Activated CD4-positive, alpha-beta T cell treated with anti-CD3 and anti-CD28 coated beads, Interleukin-2, amount 10 ng/mL, durations not matched to agents 24 days and 14 days (primary cell): ENCODE measurements at places on chromosomes 7 and 10. TPM values are rescaled to one million over a fixed set of nuclear protein-coding genes. Genes with fewer than 3 reads are reported as not detected.

HDAC9 gene
- total RNA-seq: 2.9 and 3.0 TPM in 2 replicates

TUBB8 gene
- total RNA-seq: not detected in 2 replicates

- H3K27ac ChIP-seq: no peak overlapping the region
- H3K4me1 ChIP-seq: no peaks in the 10 kb centered on the region
- peaks cover 37% of the 10 kb centered on the region for H3K27me3 ChIP-seq
- no peak overlapping the region for H3K4me3 ChIP-seq
- no peaks in the 10 kb centered on the region for H3K36me3 ChIP-seq
- DNase-seq: no peak
These were observed 11.2 kb downstream of the CTBP2 start for GRCh38 chr10:125149036-125149679.

GRCh38 chr10:5649746-5650145 is 16.6 kb downstream of the ASB13 start:
- peaks cover 19% of the 10 kb centered on the region for H3K36me3 ChIP-seq
- H3K4me1 ChIP-seq: peaks cover 3% of the 10 kb centered on the region
- no peak overlapping the region for H3K4me3 ChIP-seq
- DNase-seq: no peak
- H3K27ac ChIP-seq: peak overlapping the region; percentile 48

- H3K4me3 ChIP-seq: no peak overlapping the region
- no peak overlapping the region for H3K27ac ChIP-seq
- H3K4me1 ChIP-seq: peaks cover 2% of the 10 kb centered on the region
- H3K27me3 ChIP-seq: peaks cover 9% of the 10 kb centered on the region
These were observed 61.8 kb downstream of the PTPRE start for GRCh38 chr10:127968659-127969058.

- no peak overlapping the region for H3K4me3 ChIP-seq
- no peaks in the 10 kb centered on the region for H3K4me1 ChIP-seq
- H3K27me3 ChIP-seq: peaks cover 3% of the 10 kb centered on the region
These were observed 94.6 kb upstream of the FAM180A start for GRCh38 chr7:135843214-135843613.

IPMK gene
- total RNA-seq: 8.1 and 9.0 TPM in 2 replicates

- peaks cover 11% of the 10 kb centered on the region for H3K27me3 ChIP-seq
- H3K4me3 ChIP-seq: no peak overlapping the region
- no peaks in the 10 kb centered on the region for H3K36me3 ChIP-seq
- H3K27ac ChIP-seq: no peak overlapping the region
- DNase-seq: no peak
These were observed 52.1 kb downstream of the WIPF3 start for GRCh38 chr7:29858191-29858951.

KCNK18 gene
- not detected in 2 replicates for total RNA-seq

GRCh38 chr7:29282819-29283414 is 88.3 kb downstream of the CHN2 start:
- H3K36me3 ChIP-seq: no peaks in the 10 kb centered on the region
- H3K4me1 ChIP-seq: peaks cover 14% of the 10 kb centered on the region
- no peak for DNase-seq
- H3K27me3 ChIP-seq: peaks cover 42% of the 10 kb centered on the region
- H3K27ac ChIP-seq: no peak overlapping the region

DNA sequence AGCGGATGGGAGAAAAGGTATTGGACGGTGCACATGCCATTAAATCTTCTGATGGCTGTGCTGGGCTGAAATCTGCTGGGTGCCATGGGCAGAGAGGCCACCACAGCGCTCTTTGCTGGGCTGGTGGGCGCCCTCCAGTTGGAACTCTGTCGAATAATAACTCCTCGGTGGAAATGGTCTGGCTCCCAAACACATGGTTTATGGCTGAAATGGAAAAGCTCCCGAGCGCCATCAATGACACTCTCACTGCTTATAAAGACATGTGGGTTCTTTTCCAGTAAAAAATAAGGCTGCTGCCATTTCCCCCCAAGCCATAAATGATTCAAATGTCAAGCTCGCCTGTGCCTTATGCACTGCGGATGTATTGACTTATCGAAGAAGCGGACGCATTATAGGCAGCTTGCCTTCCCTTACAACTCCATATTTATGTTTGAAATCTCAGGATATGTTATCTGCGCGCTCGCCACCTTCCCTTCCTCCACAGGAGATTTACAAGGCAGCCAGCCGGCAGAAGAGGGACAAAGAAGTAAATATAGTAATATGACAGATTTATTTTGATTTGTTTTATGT is 239.0 kb upstream of the MKI67 start:
- no peak overlapping the region for H3K27ac ChIP-seq
- H3K36me3 ChIP-seq: no peaks in the 10 kb centered on the region
- H3K4me1 ChIP-seq: no peaks in the 10 kb centered on the region
- H3K27me3 ChIP-seq: peaks cover 3% of the 10 kb centered on the region

- no peaks in the 10 kb centered on the region for H3K36me3 ChIP-seq
- DNase-seq: no peak
- no peak overlapping the region for H3K4me3 ChIP-seq
These were observed 139.6 kb downstream of the SKAP2 start for GRCh38 chr7:26724795-26725194.

DNA sequence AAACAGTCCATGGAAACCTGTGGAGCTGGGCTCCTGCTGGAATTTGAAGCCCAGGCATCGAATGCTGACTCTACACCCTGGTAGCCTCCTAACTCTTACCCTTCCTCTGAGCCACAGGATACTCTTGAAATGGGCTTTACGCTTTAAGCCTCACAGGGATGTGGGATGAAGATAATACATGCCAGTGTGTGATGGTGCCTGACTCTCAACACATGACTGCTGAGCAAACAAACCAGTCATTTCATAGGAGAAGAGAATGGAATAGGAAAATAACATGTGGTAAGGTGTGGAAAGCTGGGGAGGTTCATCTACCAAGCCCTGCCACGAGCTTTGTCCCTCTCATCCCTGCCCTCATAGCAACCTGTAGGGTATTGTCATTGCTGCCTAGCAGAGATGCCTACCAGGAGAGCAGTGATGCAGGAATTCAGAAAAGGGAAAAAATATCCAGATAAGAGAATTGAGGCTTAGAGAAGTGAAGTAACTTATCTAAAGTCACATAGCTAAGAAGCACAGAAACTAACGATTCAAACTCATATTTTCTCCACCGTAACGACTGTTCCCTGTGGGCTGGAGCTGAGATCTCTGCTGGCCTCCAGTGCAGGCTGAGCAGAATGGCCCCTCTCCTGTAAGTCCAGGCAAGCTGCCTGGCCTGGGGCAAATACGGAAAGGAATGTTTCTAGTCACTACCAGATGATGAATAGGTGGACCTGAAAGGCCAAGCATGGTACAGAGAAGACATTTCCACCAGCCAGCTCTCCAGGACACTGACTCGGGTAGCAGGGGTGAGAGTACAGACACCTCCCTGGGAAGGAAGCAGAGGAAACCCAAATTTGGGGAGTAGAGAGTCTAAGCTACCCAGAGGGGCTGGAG is 90.2 kb upstream of the DUSP5 start:
- no peak for DNase-seq
- no peaks in the 10 kb centered on the region for H3K36me3 ChIP-seq
- no peak overlapping the region for H3K4me3 ChIP-seq
- peaks cover 41% of the 10 kb centered on the region for H3K4me1 ChIP-seq

- DNase-seq: no peak
- no peak overlapping the region for H3K4me3 ChIP-seq
- no peak overlapping the region for H3K27ac ChIP-seq
These were observed 13.3 kb upstream of the C10orf53 start for GRCh38 chr10:49666054-49666615.

GALNT17 gene
- not detected in 2 replicates for total RNA-seq

GRCh38 chr7:83487801-83488200 is 161.1 kb downstream of the SEMA3E start:
- H3K4me1 ChIP-seq: no peaks in the 10 kb centered on the region
- no peaks in the 10 kb centered on the region for H3K27me3 ChIP-seq
- no peak for DNase-seq

GRCh38 chr10:102776779-102777456 is 33.2 kb downstream of the WBP1L start:
- H3K4me1 ChIP-seq: peaks cover 41% of the 10 kb centered on the region
- peaks cover 21% of the 10 kb centered on the region for H3K36me3 ChIP-seq
- H3K4me3 ChIP-seq: no peak overlapping the region
- DNase-seq: no peak
- H3K27ac ChIP-seq: peak overlapping the region; percentile 9

- no peak overlapping the region for H3K4me3 ChIP-seq
- H3K36me3 ChIP-seq: no peaks in the 10 kb centered on the region
- DNase-seq: no peak
- no peaks in the 10 kb centered on the region for H3K27me3 ChIP-seq
- no peak overlapping the region for H3K27ac ChIP-seq
These were observed 3.5 kb downstream of the RASSF4 start for GRCh38 chr10:44962870-44963738.

STEAP1B gene
- 0.21 TPM in 1 of 2 replicates, not detected in the other for total RNA-seq

DNA sequence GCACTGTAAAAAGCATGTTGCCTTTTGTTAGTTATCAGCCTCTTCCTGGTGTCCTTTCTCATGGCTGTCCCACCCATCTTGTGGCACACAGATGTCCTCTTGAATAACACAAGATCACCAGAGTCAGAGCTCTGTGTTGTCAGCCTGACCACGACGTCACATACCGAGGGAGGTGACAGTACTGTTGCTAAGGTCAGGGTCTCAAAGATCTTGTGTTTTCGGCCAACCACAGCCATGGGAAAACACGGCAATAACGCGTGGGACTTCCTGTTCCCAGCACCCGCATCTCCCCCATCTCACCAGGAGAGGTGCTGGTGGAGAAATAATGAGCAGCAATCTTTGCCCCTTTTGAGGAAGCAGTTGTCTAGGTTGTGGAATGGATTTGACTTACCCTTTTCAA is 40.4 kb downstream of the NPVF start:
- no peak overlapping the region for H3K4me3 ChIP-seq
- no peaks in the 10 kb centered on the region for H3K36me3 ChIP-seq
- no peak overlapping the region for H3K27ac ChIP-seq
- H3K27me3 ChIP-seq: peaks cover 17% of the 10 kb centered on the region

DNA sequence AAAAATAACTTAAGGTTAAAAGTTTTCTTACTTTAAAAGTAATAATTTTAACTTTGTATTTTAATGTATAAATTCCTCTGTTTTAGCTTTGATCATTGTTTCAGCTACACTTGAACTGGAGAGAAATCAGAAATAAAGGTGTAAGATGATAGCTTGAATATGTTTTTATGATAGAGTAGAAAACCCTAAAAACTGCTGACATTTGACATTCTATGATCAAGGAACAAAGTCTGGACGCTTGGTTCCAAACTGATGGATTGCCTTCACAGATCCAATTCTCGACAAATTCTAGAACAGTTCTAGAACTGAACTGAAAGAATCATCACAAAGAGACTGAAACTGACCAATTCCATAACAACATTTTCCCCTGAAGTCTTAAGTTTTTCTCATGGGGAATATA is at the start of gene ANKRD61:
TSS of gene ANKRD61 (plus strand) at position 389 of the 400 bp plus-strand sequence. CDS start at position 389, 0 bp downstream.
- peaks cover 63% of the 10 kb centered on the region for H3K36me3 ChIP-seq
- peaks cover 20% of the 10 kb centered on the region for H3K4me1 ChIP-seq
- H3K27me3 ChIP-seq: no peaks in the 10 kb centered on the region
- no peak for DNase-seq

DNA sequence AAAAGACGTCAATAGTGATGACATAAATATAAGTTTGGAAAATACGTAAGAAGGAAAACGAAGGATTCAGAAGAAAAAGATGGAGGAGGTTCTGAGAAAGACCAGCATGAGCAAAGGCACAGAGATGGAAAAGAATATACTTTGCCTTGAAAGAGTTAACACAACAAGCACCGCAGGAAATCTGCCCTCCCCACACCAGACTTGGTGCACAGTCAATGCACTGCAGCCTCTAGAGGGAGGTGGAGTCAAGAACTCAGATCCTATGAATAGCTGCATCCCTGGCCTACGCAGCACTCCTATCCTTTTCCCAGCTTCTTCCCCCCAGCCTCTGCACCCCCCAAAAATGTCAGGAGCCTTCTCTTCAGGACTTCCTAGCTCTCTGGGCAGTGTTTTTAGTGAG is 1370.6 kb upstream of the LRRTM3 start:
- H3K27me3 ChIP-seq: no peaks in the 10 kb centered on the region
- no peaks in the 10 kb centered on the region for H3K4me1 ChIP-seq
- DNase-seq: no peak
- no peak overlapping the region for H3K4me3 ChIP-seq
- no peaks in the 10 kb centered on the region for H3K36me3 ChIP-seq
- no peak overlapping the region for H3K27ac ChIP-seq

GRCh38 chr10:8520382-8520781 is 465.9 kb downstream of the GATA3 start:
- H3K27ac ChIP-seq: no peak overlapping the region
- H3K4me1 ChIP-seq: no peaks in the 10 kb centered on the region
- no peaks in the 10 kb centered on the region for H3K36me3 ChIP-seq
- H3K4me3 ChIP-seq: no peak overlapping the region
- H3K27me3 ChIP-seq: peaks cover 9% of the 10 kb centered on the region
- DNase-seq: no peak

GATA3 gene
- total RNA-seq: 79.7 and 81.0 TPM in 2 replicates

- no peak for DNase-seq
- H3K27ac ChIP-seq: peak overlapping the region; percentile 9
- peaks cover 2% of the 10 kb centered on the region for H3K4me1 ChIP-seq
- H3K27me3 ChIP-seq: peaks cover 8% of the 10 kb centered on the region
- H3K36me3 ChIP-seq: no peaks in the 10 kb centered on the region
- H3K4me3 ChIP-seq: no peak overlapping the region
These were observed 10.2 kb upstream of the ZFYVE27 start for GRCh38 chr10:97726636-97727178.
